ENCODE measurements at places on chromosomes 3 and 15.

- DNase-seq, result no peak
Measured at GRCh38 chr3:190741788-190742187, 120.7 kb downstream of the GMNC start.

DNA sequence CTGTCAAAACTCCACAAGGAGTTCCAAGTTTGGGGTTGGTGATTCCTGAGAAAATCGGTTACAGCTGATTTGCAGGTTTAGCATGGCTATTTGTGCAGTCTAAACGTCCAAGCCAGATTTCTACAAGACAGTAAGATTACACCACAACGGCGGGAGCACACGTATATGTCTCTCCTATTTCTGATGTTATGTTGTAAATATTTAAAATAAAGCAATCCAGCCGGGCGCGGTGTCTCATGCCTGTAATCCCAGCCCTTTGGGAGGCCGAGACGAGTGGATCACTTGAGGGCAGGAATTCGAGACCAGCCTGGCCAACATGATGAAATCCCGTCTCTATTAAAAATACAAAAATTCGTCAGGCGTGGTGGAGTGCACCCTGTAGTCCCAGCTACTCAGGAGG, 106.8 kb upstream of the IGF1R start:
- no peak for DNase-seq

GRCh38 chr15:23642413-23643044, 5.1 kb downstream of the MAGEL2 start:
- DNase-seq, result peak; percentile 45

GRCh38 chr15:74137537-74137894, 7.1 kb downstream of the ISLR2 start:
- no peak for DNase-seq

- DNase-seq, result no peak
Measured at GRCh38 chr15:39887832-39888231, 32.2 kb downstream of the GPR176 start.

GRCh38 chr15:78073046-78073787, 4.3 kb downstream of the TBC1D2B start:
- no peak for DNase-seq

DNA sequence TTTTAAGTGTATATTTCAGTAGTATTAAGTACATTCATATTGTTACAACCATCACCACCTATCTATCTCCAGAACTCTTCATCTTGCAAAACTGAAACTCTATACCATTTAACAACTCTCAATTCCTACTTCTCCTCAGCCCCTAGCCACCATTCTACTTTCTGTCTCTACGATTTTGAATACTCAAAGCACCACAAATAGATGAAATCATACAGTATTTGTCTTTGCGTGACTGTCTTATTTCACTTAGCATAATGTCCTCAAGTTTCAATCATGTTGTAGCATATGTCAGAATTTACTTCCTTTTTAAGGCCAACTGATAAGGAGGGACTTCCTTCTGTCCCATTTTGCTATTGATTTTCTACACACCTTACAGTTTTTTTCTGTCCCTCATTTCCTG, 593.3 kb downstream of the FHIT start:
- DNase-seq, result no peak

- no peak for DNase-seq
Measured at GRCh38 chr3:124650798-124651197, 79.5 kb upstream of the UMPS start.

DNA sequence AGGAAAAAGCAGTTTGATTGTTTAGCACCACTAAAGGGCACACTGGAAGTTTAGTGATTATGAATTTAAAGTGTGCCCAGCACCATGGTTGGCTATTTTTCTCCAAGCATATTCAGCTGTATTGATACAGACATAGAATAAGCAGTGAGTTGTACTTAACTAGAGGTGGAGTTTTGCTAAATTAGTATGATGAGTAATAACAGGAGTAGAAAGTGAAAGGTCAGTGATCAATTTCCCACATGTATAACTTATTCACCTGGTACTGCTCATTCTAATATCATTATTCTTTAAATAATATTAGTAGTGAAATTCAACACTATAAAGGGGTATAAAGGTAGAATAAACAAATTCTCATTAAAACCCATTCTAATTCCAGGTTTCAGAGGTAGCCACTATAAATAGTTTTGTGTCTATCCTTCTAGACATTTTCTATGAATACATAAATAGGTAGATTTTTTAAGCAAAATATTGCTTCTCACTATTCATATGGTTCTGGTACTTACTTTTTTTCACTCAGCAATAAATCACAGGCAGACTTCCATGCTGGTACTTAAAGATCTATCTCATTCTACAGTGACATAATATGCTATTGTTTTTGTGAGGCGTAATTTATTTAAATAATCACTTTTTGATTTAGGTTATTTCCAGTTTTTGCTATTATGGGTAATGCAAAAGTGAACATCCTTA, 732.9 kb downstream of the VGLL3 start:
- no peak for DNase-seq

DNA sequence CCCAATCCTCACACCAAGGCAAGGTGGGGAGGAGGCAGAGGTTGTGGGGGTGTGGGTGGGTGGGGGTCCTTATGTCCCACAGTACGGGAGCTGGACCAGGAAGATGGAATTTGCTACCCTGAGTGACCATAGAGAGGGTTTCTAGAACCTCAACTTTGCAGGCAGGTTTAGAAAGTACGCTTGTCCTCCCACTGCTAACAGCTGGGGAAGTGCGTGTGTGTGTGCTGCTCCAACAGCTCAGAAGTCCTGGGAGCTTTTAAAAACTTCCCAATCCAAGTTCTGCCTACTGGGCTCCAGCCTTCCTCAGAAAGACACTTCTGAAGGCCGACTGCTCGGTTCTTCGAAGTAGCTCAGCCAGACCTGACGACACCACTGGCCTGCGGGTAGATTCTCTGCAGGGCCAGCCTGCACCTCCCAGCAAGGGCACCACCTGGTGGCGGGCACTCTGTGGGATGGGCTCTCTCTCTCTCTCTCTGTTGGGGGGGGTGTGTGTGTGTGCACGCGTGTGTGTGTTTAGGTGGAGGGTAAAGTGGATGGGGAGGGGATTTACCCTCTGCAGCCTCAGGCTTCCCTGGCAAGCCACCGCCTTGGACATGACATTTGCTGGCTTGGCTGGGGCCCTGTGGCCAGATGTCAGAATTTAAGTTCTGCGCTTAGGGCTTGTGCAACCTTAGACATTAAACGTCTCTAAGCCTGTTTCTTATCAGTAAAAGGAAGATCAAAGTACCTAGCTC, 15.6 kb downstream of the TMEM158 start:
- DNase-seq, result no peak

GRCh38 chr3:10289787-10290355, 2.9 kb downstream of the GHRL start:
- DNase-seq, result no peak

DNA sequence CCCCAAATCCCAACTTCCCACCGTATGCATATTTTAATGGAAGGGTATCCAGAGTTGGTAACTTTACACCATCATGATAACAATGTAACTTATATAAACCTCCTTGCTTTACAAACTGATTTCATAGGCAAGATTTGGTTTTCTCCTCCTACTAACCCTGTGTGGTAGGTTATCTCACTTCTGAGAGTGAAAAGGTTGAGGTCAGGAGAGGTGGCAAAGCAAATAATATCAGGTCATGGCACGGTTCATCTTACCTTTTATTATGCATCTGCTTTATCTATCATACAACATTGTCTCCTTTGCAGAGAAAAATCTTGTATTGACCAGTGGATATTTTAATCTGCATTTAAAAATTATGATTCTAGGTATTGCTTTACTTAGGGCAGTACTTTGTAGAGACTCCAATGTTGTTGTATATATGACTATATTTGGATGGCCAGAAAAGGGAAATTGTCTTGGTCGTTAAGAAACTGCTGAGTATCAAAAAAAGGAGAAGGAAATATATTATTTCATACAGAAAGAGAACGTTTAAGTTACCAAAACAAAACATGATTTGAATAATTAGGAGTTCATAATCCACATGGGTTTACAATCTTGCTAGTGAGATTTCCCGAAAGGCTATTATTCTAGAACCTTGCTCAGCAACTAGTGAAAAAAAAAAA, 30.4 kb downstream of the NFKBIZ start:
- DNase-seq, result no peak

- no peak for DNase-seq
Measured at GRCh38 chr3:61340931-61341461, 89.7 kb upstream of the FHIT start.

DNA sequence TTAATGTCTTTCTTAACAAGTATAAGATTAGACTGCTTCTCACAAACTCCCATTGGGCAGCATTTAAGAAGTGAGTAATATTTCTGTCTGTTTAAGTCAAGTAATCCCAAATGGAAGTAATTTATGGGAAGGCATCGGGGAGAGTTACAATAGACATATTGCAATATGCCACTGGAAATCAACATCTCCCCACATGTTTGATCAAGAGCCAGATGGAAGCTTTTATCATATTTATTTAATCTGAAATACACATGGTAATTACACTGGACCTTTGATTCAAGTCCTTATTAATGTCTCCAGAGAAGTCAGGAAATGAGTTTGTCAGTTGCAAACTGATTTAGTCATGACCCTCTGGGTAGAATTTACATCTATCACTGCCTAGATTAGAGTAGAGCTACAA, 943.8 kb downstream of the VGLL3 start:
- DNase-seq, result peak; percentile 12

GRCh38 chr3:161069511-161070251, 35.5 kb downstream of the B3GALNT1 start:
- no peak for DNase-seq

DNA sequence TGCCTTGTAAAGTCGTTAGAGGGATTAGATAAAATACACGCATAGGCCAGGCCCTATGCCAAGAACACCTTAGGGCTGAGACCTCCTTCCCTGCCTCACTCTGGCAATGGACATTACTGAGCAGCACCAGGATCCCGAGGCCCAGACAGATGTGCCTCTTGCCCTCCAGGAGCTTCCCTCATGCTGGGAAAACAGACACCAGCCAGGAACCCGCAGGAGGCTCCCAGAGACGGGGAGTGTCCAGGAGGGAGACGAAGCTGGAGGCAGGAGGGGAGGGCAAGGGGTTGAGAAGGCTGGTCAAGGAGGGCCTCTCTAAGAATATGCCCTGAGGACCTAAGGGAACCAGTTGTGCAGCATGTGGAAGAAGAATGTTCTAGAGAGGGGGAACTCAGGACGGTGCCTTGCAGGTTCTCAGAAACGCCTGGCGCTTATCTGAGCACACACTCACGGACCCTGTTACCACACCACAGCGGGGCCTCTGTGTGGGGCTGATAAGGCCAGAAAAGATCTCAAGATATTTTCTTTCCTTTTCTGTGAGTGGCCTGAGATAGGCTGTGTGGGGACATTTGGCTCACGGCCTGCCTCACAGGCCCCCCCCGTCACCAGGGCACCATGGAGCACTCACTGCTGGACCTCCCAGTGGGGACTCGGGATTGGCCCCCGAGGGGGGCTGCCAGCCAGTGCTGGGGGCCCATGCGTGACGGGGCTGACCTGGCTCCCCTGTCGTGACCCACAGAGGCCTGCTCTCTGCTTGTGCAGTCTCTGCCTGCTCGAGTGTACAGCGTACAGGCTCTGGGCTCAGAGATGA, 22.0 kb upstream of the CYP11A1 start:
- DNase-seq, result no peak

GRCh38 chr15:42010434-42010833, 10.4 kb downstream of the PLA2G4E start:
- DNase-seq, result no peak

DNA sequence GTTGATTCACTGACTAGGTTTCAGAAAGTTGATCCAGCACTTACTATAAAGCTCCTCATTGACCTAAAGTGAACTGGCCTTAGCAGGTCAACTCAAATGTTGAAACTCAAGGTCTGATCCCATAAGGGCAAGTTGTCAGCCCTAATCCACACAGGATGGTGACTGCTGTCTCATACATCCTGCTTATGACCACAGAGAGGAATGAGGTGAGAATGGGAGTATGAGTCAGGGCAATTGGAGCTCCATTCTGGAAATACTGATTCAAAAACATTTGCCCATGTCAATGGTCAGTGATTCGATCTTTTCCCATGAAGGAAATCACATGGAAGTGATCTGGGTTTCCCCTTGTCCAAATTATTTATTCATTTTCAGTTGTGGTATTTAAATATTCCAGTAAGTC, 78.7 kb downstream of the ZNF385D start:
- DNase-seq, result no peak

DNA sequence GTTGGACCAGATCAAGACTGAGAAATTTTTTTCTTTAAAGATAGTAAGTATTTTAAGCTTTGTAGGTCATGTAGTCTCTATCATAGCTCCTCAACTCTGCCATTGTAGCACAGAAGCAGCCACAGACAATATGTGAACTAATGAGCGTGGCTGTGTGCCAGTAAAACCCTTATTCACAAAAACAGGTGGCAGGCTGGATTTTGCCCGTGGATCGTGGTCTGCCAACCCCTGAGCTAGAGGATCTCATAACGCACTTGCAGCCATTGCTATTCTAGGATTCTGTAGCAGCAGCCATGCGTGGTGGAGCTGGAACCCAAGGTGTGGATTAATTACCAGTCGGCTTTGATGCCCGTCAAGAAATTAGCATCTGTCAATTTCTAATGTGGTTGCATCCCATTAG, 68.7 kb upstream of the PLXNA1 start:
- no peak for DNase-seq

GRCh38 chr3:18669374-18669773, 244.2 kb upstream of the SATB1 start:
- DNase-seq, result no peak

GRCh38 chr3:24237971-24238706, 256.5 kb downstream of the THRB start:
- DNase-seq, result peak; percentile 51

Measured in right renal pelvis (tissue), 4 donors.